Cerebellar cortex (tissue), 1 donor: ENCODE measurements at places on chromosomes 6 and 20.

- no peak for DNase-seq
Observed at GRCh38 chr6:94362061-94362864, 942.9 kb upstream of the EPHA7 start.

DNA sequence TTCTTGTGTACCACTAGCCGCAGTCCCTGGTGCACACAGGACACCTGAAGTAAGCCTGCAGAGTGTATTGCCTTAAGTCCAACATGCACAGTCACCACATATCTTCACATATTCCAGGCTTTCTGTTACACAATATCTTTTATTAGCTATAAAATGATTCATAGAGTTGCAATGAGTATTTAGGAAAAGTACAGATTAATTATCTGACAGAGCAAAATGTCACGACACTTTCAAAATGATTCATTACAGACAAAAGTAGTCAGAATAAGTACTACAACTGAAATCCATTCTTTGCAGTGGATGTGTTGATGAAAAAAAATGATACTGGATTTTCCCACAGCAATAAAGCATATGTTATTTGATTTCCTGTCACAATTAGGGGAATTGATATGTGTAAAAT lies 199.5 kb upstream of the ASCC3 start:
- DNase-seq = no peak

DNA sequence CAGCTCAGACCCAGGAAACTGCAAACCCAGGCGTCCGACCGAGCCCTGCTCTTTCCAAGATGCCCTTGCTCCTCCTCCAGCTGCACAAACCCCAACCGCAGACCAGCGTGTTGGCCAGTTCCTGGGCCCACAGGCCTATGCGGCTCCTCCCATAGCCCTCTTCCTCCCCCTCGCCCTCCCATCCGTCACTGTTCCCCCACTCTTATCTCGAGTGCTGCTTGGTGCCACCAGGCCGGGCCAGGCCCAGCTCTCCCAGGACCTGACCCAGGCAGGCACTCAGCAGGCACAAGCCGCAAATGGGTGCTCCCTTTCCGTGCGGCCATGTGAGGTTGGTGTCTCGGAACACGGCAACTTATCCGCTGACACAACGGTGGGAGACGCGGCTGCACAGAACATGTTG lies 28.6 kb downstream of the ADRM1 start:
- no peak for DNase-seq

- DNase-seq = no peak
Observed at GRCh38 chr20:50715694-50716093, 15.7 kb upstream of the PARD6B start.

GRCh38 chr6:111980971-111981840 lies 72.7 kb upstream of the CCN6 start:
- DNase-seq = no peak

- no peak for DNase-seq
Observed at GRCh38 chr6:123527406-123527805, 109.3 kb downstream of the TRDN start.

- no peak for DNase-seq
Observed at GRCh38 chr6:82298012-82298411, 50.5 kb upstream of the IBTK start.
